ENCODE measurements at places on chromosomes 2 and 18.

GRCh38 chr2:71801556-71801955 lies 346.1 kb downstream of the CYP26B1 start:
- no peak for DNase-seq

GRCh38 chr2:84427235-84428138 lies 31.6 kb downstream of the SUCLG1 start:
- no peak for DNase-seq

DNA sequence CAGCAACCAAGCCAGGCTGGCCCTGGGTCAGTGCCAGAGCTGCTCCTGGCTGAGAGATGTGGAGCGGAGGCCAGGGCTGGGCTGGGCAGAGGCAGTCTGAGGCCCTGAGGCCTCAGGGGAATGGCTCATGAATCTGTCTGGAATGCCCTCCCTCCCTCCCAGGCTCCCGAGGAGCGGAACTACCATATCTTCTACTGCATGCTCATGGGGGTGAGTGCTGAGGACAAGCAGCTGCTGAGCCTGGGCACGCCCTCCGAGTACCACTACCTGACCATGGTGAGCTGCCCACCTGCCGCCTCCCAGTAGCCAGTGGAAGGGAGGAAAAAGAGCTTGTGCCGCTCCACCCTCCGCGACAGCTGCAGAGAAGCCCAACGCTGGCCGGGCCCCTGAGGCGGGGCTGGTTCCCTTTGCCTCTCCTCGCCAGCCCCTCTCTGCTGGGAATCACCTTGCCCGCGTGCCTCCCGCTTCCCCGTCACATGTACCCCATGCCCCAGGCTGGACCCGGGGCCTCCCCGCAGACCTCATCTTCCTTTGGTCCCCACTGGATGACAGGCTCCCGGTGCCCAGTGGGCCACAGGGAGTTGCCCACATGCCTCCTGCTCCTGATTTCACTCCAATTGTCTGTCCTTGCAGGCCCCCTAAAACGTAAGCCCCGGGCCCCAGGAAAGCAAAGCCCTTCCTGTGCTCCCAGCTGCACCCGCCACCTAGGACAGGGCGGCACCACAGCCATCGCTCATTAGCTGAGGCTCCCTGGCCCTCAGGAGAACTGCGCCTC lies 41.1 kb downstream of the MYO7B start:
- no peak for DNase-seq

- DNase-seq: no peak
Measured at GRCh38 chr2:151097128-151097527, 164.5 kb downstream of the RBM43 start.

GRCh38 chr18:56825321-56825720 lies 174.2 kb downstream of the WDR7 start:
- no peak for DNase-seq

- no peak for DNase-seq
Measured at GRCh38 chr2:191126386-191127085, 24.3 kb downstream of the STAT4 start.

DNA sequence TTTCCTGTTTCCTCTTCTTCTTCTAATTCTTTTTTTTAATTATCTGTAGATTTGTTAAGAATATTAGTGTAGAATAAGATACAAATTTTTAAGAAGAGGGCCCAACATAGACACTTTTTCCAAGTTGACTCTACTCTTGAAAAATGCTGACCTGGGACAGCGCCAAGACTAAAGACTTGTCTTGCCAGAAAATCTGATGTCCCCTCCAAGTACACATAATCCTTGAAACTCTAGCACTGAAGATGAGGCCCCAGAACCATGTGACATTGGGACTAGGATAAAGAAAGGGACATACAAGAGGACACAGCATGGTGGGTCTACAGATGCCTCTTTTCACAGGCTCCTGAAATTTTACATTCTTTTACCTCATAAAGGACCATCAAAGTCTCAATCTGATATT lies 271.6 kb upstream of the SESTD1 start:
- DNase-seq: no peak

DNA sequence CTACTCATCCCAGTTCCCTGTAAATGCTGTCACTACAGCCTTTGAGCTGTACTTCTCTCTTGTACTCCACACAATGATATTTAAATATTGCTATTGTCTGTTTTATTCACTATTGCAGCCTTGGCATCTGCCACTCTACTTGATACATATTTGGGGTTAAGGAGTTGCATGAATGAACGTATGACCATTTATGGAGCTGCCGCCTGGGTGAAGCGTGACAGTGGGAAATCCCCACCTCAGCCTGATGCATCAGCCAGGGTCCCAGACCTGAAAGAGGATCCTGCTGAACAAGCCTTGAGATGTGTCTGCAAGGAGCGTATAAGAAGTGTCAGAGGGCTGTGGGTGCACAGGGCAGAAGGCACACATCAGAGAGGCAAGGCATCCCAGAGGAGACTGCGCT lies 39.1 kb downstream of the MRPL35 start:
- DNase-seq: no peak

DNA sequence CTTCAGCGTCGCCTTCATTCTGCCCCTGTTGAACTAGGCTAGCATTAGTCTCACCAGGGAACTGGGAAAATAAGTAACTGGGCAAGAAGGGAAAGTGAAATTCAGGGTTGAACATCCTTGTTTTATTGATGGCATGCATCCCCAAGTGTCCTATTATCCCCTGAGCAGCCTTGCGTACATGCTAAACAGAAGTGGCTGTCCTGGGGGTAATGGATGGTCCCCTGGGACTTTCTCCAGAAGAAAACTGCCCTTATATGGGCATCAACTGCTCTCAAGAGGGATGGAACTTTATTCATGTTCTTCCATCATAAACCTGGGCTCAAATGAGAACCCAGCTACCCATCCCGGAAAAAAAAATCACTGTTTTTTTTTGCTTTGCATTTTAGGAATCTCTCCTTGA lies 11.8 kb upstream of the SMIM21 start:
- DNase-seq: no peak

DNA sequence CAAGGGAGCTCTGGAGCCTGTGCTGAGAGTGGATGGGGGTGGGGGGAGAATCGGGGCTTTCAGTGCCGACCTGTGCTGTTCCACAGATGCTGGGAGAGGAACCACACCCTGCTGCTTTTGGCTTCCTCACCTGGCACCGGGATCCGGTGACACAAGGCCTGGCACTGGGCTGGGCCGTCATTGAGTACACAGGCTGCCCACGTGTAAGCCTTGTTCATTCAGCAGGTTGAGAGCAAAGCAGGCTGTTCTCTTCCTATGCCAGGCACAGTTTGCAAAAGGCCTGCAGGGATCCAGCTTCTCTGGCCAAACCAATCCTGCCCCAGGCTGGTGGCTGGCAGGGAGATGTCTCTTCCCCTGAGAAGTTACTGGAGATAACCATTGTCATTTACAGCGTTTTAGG lies 17.1 kb downstream of the TRIB2 start:
- no peak for DNase-seq

DNA sequence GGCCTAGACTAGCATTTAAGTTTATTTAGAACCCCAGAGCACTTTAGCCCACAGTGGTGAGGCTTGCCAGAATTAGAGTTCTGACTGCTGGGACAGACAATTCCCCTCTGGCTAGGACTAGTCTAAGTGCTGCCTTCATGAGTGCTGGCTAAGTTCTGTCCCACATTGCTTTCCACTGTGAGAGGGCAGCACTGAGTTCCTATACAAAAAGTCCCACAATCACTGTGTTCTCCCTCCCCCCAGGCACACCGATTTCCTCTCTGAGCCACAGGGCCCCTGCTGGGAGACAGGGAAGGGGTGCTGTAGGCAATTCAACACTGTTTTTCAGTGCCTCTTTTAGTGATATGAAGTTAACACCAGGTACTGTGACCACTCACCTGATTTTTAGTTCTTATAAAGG lies 310.9 kb downstream of the DLGAP1 start:
- no peak for DNase-seq

DNA sequence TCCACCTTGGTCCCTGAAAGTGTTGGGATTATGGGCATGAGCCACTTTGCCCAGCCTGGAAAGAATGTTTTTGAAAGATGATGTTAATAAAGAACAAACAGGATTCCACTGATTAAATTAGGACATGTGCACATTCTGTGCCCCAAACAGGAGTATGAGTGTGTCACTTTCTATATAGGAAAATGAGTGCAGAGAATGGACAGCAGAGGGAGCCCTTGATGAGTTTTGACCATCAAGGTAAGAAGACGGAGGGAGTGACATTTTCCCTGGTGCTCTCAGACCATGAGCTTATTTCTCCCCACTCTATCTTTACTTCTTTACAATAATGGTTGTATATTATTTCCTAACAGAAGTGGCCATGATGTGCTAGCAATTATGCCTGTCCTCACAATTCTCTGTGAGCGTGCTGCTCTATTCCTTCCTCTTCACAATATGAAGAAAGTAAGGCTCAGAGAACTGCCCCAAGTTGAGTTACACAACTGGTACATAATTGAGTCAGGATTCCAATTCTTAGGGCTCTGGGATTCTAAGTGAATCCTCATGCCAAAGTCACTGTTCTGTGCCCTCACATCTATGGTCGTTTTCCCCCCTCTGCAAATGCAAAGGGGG lies 20.6 kb downstream of the RPL37A start:
- no peak for DNase-seq

DNA sequence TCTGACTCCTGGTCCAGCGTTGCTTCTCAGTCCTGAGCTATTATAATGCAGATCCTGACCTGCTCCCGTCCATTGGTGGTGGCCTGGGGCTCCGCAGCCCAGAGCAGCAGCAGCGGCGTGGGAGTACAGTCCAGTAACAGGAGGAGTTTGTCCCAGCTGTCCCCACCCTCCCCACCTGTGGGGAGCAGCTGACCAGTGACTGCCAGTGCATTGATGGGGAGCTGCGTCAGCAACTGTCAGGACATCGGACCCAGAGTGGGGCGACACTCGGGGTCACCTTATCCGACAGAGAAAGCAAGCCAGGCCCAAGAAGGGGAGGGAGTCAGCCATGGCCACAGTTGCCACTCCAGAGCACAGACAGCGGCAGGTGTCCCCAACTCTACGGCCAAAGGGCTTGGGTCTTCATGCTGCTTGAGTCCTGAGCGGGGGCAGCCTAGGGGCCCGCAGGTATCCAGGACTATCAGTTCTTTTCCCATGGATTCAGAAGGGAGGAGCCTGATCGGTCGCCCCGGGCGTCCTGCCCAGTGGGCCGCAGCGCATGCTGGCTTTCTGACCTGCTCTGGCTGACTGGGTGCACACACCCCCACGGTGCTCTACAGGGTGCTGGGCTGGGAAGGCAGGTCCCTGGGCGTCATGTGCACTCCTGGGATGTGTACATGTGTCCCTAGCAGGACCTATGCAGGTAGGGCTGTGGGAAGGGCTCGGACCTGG lies 29.7 kb downstream of the DNMT3A start:
- no peak for DNase-seq

- no peak for DNase-seq
Measured at GRCh38 chr2:33384599-33384961, 91.9 kb upstream of the RASGRP3 start.

DNA sequence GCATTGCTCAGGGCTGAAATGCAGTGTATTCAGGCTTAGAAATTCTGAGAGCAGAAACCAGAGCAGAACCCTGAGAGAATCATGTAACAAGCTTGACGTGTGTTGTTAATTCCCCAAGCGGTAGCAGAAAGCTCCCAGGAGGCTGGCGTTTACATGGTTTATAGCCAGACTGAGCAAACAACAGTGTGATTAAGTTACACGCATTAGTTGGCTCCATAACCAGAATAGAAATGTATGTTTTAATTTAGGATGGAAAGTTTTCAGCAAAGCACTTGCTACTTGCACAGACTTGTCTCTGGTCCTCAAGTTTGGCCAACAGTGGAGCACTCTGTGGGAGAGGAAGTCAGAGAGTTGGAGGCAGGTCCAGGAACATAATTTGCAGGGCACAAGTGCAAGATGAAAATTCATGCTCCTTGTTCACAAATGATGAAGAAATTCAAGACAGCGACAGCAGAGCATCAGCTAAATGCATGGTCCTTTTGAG lies 69.3 kb downstream of the MAPK4 start:
- no peak for DNase-seq

DNA sequence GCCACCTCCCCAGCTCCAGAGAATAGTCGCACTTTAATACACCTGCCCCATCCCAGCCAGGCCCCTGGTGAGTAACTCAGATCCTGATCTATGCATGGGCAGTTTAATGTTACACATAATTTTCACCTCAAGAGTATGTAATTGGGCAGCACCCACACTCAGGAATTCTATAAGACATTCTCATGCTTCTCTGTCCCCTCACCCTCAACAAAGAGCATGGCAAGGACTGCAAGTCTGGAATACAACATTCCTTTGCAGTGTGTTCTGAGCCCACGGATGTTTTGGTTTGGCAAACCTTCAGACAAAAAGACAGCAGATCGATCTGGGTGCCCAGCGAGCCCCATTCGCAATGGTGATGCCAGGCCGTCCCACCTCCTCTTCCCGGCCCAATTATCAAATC lies 4.9 kb upstream of the SLC14A1 start:
- no peak for DNase-seq

DNA sequence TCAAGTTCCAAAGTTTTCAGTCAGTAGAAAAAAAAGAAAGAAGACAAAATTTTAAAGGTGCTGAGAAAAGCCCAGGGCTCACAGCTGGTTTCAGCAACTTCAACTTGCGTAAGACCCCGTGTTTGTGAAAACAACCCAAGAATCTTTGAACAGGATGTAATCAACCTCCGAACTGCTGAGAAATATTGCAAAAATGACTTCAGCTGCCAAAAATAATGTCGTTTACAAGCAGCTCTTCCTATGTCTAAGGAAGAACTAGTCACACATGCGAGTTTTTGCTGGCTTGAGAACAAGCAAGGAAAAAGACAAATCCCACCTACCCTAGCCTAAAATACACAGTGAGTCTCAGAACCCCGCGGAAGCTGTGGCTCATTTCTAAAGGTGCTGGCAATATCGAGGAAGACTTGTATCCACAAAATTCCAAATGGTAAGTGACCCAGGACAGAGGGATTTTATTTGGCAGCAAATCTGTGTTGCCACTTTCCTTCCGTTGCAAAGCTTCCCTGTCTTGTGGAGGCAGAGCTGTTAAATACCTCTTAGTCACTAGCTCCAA lies 59.8 kb upstream of the SLC8A1 start:
- no peak for DNase-seq

- no peak for DNase-seq
Measured at GRCh38 chr2:212414767-212415211, 123.8 kb downstream of the ERBB4 start.

DNA sequence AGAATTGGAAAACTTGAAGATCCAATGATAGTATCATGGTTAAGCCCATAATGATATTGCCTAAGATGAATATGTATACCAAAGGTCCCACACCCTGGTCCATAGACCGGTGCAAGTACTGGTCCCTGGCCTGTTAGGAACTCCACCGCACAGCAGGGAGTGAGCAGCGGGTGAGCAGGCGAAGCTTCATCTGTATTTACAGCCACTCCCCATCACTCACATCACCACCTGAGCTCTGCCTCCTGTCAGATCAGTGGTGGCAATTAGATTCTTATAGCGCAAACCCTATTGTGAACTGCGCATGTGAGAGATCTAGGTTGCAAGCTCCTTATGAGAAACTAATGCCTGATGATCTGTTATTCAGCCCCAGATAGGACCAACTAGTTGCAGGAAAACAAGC lies 402.4 kb downstream of the EPHA4 start:
- no peak for DNase-seq

DNA sequence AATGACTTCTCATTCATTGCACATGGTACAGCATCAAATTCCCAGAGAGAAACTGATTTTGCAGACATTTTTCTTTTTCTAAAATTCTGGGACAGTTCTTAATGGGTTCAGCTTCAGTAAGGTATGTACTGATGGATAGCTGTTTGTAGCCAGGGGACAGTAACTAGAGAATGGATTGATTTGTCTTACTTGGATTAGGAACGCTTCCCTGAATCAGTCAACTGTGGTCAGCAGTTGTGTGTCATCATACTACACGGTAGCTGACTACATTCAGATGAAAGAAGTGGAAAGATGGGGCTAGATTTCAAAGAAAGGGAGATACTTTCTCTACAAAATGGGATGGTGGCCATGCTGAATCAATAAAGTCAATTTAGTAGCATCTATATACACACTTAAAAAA lies 431.4 kb downstream of the GRB14 start:
- DNase-seq: no peak

All from stimulated activated CD4-positive, alpha-beta T cell treated with anti-CD3 and anti-CD28 coated beads, Interleukin-1b, Interleukin-23, amount 100 ng/mL, for 1 hour (primary cell).